ENCODE measurements at places on chromosomes 7 and 10.

DNA sequence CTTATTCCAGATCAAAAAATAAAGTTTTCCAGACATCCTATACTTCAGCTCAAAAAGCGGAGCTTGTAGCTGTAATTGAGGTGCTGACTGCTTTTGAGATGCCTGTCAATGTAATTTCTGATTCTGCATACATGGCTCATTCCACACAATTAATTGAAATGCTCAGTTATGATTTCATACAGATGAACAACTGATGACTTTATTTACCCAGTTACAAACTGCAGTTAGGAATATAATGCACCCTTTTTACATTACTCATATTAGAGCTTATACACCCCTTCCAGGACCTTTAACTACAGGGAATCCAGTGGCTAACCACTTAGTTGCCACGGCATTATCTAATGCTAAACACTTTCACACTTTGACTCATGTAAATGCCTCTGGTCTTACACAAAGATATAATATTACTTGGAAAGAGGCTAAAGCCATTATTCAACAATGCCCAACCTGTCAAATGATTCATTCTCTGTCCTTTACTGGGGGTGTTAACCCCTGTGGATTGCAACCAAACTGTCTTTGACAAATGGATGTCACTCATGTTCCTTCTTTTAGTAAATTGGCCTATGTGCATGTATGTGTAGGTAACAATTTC, 147.3 kb downstream of the ZNF33B start:
- DNase-seq: no peak

- no peak for DNase-seq
Observed at GRCh38 chr7:21076054-21076453, 289.4 kb upstream of the SP8 start.

GRCh38 chr7:11638011-11638774, 193.8 kb downstream of the THSD7A start:
- no peak for DNase-seq

DNA sequence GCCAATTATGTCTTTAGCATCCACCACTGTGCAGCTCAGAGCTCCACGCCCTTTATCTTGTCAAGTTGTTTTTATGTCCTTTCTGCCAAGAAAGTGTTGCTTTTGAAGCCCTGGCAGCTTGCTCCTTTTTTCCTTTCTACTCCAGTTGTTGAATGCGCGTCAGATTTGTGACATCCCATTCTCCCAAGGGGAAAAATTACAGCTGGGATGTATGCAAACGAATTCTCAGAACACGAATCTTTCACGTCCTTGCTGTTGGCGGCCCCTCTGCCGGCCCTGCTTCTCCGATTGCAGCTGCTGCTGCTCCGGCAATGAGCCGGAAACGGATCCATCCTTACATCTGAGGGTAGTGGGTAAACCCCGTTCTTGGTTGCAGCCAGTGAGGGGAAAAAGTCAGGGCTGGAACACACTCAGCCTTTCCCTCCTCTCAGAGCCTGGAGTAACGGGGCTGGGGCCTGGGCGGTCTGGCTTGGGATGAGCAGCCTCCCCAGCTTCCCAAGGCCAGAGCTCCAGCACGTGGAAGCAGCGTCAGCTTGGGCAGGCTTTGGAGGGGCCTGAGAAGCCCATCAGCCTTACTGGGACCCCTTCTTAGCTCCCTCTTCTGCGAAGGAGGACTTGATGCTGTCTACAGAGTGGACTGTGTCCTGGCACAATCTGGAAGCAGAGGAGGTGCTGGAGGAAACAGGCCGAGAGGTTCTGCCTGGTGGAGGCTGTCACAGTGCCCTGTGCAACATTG, 79.0 kb upstream of the CHST15 start:
- DNase-seq: no peak

- no peak for DNase-seq
Observed at GRCh38 chr10:31099094-31099493, 67.4 kb upstream of the ZNF438 start.

DNA sequence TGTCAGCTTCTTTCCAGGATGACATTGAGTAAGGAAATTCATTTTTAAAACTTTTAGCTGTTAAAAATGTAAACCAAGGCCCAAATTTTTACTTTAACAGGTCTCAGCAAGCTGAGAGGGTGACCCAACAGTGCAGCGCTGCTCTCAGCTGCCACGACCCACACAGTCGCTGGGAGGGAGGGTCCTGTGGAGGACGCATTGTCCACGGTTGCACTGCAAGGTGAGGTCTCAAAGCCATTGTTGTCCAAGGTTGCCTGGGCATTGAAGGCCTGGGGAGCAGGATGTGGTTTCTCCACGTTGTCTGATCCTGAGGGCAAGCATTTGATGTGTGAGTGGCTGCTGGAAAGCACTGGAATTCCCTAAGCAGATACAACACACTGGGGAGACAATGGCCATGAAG, 15.1 kb upstream of the VIPR2 start:
- DNase-seq: no peak

GRCh38 chr7:23345601-23346000, 46.5 kb downstream of the MALSU1 start:
- no peak for DNase-seq

GRCh38 chr7:129370812-129371211, 63.4 kb upstream of the STRIP2 start:
- no peak for DNase-seq

DNA sequence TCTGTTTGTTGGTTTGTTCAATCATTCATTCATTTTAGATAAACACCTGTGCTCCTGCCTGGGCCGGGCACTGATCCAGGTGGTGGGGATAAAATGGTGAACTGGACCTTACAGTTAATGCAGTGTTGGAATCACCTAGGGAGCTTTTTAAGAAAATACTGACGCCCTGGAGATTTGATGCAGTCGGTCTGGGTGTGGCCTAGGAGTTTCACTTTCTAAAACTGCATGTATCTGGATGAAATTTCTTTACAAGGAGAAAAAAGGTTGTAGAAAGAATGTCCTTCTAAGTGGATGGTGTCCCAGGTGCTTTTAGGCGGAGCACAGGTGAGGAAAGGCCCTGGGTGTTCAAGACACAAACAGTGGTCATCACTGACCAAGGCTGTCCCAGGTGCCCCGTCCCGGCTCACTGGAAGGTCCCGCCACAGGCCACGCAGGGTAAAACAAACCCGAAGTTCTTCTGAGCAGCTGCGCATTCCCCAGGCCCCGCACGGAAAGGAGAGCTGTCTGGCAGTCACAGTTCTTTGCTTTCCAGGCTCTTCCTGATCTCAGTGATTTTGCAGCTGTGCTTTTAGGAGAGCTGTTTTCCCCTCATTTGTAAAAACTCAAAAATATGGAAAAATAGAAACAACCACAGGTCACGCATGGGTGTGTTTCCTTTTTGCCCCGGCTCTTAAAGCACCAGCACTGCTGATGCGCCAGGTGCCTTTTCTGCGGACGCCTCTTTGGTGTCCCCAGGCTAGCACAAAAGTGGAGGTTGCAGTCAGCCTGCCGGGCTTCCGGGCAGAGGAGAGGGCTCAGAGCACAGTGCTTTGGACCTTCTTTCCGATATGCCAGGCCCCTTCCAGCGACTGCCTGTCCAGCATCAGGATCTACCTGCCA, 161.9 kb downstream of the GRK5 start:
- DNase-seq: no peak

DNA sequence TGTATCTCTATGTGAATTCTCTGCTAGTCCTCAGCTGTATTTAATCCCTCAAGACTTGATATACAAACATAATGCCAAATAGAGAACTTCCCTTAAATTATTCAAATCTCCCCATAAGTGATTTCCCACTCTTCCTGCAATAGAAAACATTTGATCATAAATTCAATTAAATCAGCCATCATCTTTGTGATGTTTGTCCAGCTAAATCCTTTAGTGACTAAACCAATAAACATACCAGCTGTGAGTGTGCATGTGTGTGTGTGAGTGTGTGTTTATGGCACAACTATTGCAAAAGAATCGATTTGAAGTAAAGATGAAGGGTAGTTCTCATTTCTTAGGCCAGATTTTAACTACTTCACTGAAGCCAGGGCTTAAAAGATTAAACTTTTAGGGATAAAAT, 175.5 kb upstream of the FZD1 start:
- no peak for DNase-seq

DNA sequence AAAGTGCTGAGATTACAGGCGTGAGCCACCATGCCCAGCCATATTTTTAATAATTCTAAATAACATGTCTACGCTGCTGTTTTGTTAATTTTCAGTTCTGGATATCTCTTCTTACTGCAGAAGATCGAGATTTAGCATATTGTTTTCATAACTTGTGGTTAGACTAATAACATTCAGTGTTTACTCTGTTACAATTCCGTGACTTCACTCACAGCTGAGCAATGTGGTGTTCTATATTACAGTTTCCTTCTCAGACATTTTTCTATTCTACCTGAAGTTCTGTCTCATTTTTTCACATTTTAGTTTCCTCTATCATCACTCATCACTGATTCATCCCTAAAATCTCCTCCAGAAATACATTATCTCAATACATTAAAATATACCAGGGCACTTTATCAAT, 10.9 kb downstream of the RNF32 start:
- no peak for DNase-seq
